Dermis blood vessel endothelial cell (primary cell): ENCODE measurements at places on chromosomes 2 and 18.
A peak's percentile ranks its signal among the peaks of the same experiment; 100 is the strongest.

GRCh38 chr2:188776634-188777033, 197.5 kb upstream of the COL3A1 start:
- no peak for DNase-seq

GRCh38 chr2:196334710-196335109, 163.3 kb upstream of the STK17B start:
- no peak for DNase-seq

GRCh38 chr2:23925702-23926289, 1.1 kb downstream of the ATAD2B start:
- peak; percentile 75 for DNase-seq

DNA sequence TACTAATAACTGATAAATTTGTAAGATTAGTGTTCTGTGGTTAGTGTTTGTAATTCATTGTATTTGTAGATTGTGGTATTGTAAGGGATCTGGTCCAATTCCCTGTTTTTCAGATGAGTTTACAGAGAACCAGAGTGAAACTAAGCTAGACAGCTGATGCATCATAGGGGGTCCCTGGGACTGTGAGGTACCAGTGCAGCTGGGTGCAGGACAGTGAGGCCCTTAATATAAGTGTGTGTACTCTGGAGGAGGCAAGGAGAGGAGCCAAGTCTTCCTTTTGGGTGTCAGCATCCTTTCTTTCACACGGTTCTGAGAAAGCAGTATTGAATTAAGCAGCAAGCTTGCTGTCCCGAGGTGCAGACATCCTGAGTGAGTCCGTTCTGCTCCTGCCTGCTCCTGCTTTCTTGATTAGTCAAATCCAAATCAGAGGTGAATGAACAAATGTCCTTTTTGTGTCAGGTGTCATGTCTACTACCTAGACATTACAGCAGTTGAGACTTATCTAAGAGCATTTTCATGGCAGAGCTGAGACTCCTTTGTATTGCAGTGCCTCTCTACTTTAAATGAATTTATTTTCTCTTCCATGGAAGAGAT, 194.9 kb downstream of the MCFD2 start:
- DNase-seq, result no peak

- DNase-seq, result no peak
Measured at GRCh38 chr18:67951137-67951536, 434.6 kb upstream of the DSEL start.
